ENCODE measurements at places on chromosomes 13 and 19.

GRCh38 chr13:110471833-110472162 lies 89.7 kb downstream of the RAB20 start:
- DNase-seq, result no peak

- DNase-seq, result no peak
Measured at GRCh38 chr19:16875584-16876555, 12.9 kb upstream of the F2RL3 start.

GRCh38 chr13:94481941-94482340 lies 2.5 kb upstream of the DCT start:
- no peak for DNase-seq

DNA sequence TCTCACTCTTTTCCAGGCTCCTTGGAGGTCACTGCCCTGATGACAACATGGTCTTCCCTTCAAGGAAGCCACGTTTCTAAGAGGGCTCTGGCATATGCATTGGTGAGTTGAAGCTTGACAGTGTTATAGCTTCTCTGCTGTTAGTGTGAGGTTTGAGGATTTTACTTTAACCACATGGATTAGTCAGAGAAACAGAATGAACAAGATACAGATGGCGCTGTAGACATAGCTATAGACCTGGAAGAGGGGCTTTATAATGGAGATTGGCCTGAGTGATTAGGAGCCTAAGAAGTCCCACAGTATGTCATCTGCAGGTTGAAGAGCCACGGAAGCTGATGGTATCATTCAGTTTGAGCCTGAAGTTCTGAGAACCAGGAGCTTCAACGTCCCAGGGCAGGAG lies 18.4 kb upstream of the URI1 start:
- DNase-seq, result no peak

DNA sequence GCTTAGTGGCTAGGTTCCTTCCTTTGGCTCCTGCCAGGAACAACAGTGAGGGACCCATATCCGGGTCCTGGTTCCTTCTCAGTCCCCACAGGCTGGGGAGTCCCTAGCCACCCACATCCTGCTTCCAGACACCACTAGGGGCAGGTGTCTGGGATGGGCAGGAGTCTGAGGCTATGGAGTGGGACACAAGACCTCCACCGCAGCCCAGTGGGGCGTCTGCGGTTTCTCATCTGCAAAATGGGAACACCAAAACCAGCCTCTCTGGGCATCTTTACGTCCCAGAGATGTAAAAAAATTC lies 879 bp upstream of the FCGBP start:
- no peak for DNase-seq

- no peak for DNase-seq
Measured at GRCh38 chr13:110073982-110074381, 233.0 kb downstream of the COL4A1 start.

DNA sequence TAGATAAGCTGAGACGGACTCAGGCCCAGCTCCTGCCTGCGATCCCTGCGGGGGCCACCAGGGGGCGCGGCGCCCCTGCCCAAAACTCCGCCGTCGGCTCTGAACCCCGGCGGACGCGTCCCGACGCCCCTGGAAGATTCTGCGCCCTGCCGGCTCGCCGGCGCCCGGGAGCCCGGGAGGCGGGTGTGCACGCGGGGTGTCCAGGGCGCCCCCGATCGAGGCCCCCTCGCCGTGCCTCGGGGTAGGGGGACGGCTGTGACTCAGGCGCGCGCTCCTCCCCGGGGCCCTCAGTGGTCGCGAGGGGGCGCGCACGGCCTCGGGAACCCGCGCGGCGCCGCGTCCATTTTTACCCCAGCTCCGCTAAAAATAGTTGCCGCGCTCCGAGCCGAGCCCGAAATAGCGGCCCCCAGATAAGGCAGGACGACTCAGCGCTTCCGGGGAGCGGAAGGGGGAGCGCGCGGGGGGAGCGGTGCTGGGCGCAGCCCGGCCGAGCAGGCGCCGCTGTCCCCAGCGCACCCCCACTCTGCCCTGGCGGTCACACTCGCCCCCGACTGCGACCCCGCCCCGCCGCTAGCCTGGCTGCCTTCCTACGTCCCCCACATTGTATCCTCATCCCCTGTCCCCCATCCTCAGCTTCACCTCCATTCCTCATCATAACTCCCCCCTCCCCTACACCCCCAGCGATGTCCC lies 16.0 kb upstream of the ERCC1 start:
- no peak for DNase-seq

GRCh38 chr19:7083076-7083956 lies 13.8 kb downstream of the ZNF557 start:
- no peak for DNase-seq

GRCh38 chr13:62209529-62209928 lies 793.9 kb upstream of the PCDH20 start:
- no peak for DNase-seq

- no peak for DNase-seq
Measured at GRCh38 chr13:65783383-65783782, 1446.8 kb downstream of the PCDH9 start.

GRCh38 chr13:97171136-97171535 lies 51.0 kb upstream of the MBNL2 start:
- DNase-seq, result no peak

- no peak for DNase-seq
Measured at GRCh38 chr19:46529622-46530451, 34.2 kb upstream of the PNMA8B start.

DNA sequence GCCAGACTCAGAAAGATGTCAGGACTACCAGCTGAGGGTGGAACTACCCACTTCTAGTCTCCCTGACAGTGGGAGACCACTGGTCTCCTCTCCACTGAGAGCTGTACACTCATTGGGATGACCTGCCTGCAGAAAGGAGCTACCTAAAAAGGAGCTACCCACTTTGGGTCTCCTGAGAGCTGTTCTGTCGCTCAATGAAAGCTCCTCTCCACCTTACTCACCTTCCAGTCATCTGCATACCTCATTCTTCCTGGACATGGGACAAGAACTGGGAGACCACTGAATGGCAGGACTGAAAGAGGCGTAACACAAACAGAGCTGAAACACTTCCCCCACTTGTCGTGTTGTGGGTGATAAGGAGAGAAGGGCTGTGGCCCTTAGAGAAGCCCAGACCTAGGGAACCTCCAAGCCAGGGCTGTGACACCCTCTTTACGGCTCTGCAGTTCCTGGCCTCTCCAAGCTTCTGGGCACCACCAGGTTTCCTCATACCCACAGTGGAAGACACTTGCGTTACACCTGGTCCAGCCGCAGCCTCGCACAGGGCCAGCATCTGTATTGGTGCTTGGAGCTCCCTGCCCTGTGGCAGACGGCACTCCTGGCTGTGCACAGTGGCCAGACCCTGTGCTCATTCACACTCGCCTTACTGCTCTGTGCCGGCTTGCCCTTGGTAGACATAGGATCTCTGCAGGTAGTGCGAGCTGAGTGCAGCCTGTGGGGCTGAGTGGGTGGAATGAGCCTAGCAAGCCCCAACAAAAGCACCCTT lies 54.9 kb upstream of the SLITRK6 start:
- no peak for DNase-seq

DNA sequence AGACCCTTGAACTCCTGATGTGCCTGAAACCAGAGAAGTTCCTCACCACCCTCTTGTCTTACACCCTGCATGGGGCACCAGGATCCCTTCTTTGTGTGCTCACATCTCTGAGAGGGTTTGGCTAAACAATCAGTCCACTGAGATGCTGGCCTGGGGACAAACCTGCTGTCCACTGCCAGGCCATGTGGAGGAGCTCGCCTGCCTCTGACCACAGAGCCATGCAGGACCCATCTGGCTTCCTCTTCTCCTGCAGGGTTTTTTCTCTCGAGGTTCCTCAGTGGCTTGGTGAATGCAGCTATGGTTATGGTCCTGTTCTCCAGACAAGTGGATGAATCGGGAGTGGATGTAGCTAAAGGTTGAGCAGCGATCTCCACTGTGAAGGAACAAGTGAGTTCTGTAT lies 49.1 kb upstream of the MEDAG start:
- DNase-seq, result no peak

DNA sequence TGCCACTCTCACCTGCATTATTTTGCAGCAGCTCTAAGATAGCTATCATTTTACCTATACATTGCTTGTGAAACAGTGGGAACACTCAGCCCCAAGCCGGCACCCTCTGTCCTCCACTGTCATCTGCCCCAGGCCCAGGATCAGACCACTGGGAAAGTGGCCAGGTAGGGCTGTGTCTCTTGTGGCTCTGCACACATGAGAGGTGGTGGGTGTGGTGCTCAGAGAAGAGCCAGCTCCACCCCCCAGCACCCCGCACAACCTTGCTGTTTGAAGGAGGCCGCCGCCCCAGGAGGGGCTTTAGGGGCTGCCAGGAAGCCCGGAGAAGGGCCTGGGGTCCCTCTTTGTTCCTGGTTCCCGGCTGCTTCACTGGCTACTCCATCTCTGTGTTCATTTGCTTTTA lies 26.6 kb downstream of the PPP1R37 start:
- no peak for DNase-seq

- no peak for DNase-seq
Measured at GRCh38 chr19:43526884-43527859, at the start of gene ETHE1. TSS of gene ETHE1 (minus strand) at chr19:43527201. CDS start at chr19:43527177, 24 bp downstream.

- no peak for DNase-seq
Measured at GRCh38 chr19:10214784-10215183, 16.3 kb downstream of the S1PR2 start.

DNA sequence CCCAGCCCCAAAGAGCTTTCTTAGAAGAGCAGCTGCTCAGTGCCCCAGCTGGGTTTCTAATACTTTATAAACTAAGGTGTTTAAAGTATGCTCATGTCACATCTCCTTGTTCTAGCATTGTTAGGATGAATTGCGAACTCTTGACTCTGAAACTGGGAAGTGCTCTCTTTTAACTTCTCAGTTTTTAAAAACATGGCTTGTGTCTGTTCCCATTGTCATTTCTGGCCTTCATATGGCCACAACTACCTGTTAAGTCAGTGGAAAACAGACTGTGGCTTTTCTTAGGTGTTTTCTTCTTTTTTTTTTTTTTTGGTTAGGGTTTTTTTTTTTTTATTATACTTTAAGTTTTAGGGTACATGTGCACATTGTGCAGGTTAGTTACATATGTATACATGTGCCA lies 164.7 kb downstream of the KCNRG start:
- no peak for DNase-seq

DNA sequence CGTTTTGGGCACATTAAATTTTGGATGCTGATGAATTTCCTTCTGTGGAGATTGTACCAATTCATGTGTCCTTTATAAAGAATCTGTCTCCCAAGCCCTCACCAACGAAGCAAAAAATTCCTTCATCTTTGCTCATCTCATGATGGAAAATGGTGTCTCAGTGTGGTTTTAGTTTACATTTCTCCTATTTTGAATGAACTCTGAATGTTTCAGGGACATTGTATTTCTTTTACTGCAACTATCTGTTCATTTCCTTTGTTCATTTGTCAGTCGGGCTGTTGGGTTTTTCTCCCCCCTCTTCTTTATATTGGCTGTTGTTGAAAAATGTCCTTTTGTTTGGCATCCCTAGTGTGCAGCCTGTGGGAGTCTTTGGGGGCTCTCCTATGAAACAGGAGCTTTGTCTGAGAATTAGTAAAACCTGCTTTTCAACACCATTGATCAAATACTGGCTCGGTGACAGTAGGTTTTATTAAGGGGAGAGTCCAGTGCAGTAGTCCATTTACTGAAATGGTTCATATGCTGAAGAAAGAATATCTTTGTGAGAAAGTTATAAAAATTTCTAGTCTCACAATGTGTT lies 91.3 kb upstream of the C1QTNF9B start:
- no peak for DNase-seq

DNA sequence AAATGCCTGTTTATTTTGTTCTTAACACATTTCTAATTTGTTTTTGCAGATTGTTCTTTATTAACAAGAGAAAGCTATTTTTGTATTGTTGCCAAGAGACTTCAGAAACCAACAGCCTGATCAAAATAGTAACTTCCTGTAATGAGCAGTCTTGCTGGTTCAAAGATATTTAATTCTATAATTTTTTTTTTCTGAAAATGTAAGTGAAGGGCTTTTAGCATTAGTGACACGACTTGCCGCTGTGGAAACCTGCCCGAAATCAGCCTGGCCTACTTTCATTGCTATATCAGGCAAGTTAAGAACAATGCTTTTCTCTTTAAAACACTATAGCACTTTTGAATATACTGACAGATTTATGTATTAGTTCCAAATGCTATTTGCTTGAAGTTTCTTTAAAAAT lies 374.3 kb downstream of the EFNB2 start:
- DNase-seq, result no peak

- no peak for DNase-seq
Measured at GRCh38 chr13:29845440-29846056, 4.9 kb downstream of the UBL3 start.

DNA sequence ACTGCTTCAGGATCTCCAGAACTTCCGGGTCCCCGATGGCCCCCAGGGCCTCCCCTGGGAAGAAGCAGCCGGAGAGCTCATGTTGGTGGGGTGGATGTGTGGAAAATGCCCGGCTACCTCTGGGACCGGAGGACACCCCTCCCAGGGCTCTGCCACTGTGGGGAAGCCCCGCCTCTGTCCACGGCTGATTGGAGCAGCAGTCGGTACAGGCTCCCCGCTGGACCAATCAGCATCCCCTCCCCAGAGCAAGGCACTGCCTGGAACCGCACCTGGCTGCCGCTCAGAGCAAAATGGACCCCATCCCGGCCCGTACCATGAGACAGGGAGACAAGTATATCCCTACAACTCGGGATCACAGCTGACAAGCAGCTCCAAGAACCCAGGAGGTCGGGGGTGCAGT lies 6.4 kb downstream of the DOHH start:
- DNase-seq, result no peak

GRCh38 chr13:49749848-49750247 lies 42.6 kb downstream of the KPNA3 start:
- no peak for DNase-seq

DNA sequence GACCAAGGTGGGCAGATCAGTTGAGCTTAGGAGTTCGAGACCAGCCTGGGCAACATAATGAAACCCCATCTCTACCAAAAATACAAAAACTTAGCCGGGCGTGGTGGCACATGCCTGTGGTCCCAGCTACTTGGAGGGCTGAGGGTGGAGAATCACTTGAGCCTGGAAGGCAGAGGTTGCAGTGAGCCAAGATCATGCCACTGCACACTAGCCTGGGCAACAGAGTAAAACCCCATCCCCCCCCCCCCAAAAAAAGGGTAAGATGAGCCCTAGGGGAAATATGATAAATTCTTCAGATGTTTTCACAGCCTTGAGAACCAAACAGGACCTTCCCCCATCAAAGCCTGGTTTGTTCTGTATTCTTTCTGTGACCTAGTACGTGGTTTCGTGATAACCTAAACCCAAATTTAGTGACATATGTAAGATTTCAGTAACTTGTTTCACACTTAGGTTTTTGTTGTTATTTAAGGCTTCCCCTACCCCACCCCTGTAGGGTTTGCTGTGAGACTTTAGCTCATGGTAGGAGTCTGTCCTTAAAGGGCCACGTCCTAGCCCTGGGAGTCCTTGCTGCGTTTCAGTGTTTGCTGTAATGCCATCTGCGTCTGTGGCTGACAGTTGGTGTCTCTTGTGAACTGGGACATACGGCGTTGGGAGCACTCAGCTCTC lies 49.6 kb downstream of the MYO9B start:
- no peak for DNase-seq

- DNase-seq, result no peak
Measured at GRCh38 chr13:38180670-38181069, 169.0 kb upstream of the UFM1 start.

GRCh38 chr19:16594681-16595091 lies 22.5 kb upstream of the SLC35E1 start:
- DNase-seq, result no peak

GRCh38 chr19:45075301-45076028 lies 813 bp downstream of the ZNF296 start:
- no peak for DNase-seq

Measured in epithelial cell of prostate (primary cell).